ENCODE measurements at places on chromosomes 7 and 10.
A peak's percentile ranks its signal among the peaks of the same experiment; 100 is the strongest.

GRCh38 chr10:114571316-114571999 lies 86.6 kb downstream of the ABLIM1 start:
- no peak for DNase-seq

DNA sequence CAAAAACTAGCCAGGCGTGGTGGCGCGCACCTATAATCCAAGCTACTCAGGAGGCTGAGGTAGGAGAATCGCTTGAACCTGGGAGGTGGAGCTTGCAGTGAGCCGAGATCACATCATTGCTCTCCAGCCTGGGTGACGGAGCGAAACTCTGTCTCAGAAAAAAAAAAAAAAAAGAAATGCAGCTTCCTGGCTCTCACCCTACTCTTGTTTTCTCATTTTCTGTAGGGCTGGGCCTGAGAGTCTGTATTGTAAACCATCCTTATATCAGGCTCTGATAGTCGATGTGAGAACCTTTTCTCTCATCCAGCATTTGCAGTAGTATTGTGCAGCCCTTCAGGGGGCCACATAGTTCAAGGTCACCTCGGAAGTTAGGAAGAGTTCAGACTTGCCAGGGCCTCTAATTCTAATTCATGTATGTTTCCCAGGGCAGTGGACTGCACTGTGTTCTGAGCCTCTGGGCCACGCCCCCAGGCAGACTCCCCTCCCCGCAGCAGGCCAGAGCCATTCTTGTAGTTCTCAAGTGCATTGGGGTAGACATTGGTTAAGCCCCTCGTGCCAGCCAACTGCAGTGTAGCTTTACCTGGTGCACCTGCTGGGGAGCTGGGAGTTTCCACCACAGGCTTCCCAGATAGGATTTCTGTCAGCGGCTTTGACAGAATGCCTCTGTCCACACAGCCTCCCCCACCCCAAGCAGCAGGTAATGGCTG lies 38.3 kb upstream of the PDCD4 start:
- no peak for DNase-seq

- no peak for DNase-seq
These were observed 52.6 kb upstream of the SMNDC1 start for GRCh38 chr10:110357252-110357780.

DNA sequence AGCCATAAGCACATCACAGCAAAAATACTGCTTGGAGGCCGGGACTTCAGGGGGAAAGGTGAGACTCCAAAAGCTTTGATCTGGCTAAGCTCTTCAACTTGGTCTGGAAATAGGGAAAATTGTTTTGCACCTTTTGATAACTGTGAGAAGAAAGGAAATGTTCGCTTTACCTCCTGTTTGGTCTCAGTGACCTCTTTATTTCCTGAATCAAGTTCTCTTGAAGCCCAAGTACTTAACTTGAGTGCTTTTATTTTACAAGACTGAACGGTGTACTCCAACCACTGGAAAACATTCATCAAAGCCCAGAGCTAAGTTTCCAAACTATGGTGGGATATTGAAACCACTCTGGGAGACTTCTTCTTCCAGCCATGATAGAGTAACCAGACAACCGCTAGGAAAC lies 5.3 kb downstream of the C10orf90 start:
- no peak for DNase-seq

GRCh38 chr7:17674943-17675608 lies 265.2 kb downstream of the SNX13 start:
- DNase-seq: no peak

GRCh38 chr10:120039826-120040225 lies 147.3 kb downstream of the SEC23IP start:
- no peak for DNase-seq

GRCh38 chr7:44634839-44635591 lies 28.6 kb downstream of the OGDH start:
- no peak for DNase-seq

GRCh38 chr10:62853710-62854109 lies 37.5 kb upstream of the EGR2 start:
- no peak for DNase-seq

GRCh38 chr7:90250601-90251303 lies 5.8 kb downstream of the CFAP69 start:
- DNase-seq: no peak

DNA sequence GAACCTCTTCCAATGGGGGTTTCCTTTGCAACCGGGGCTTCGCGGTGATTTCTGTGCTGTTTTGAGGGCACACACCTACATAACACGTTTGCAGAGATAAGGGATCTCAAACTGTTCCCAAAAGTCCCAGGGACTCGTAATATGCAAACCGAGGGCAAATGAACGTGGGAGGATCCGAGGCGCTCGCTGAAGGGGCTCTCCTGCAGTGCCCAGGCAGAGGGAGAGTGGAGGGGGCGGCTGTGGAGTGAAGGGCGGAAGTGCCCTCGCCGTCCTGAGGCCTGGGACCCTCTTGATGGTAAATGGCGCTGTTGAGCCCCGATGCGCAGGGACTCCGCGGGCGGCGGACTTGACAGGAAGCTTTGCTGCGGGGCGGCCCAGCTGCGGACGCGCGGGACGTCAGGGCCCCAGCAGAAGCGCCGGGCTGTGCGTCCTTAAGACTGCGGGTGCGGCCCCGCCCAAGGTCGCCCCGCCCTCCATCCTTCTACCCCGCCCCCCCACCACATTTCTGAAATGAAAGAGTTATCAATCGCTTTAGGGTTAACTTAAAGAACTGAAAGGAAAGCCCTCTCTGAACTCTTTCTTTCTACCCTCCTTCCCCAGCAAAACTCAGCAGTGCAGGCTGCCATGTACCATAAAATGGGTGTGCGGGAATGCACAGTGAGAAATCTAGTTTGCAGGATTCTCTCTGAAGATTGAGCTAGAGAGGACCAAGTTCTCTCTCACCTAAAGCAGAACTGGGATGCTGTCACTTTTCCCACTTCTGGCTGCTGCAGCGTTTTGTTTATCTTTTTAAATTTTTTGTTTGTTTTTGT lies 151.8 kb upstream of the YAE1 start:
- DNase-seq: no peak

DNA sequence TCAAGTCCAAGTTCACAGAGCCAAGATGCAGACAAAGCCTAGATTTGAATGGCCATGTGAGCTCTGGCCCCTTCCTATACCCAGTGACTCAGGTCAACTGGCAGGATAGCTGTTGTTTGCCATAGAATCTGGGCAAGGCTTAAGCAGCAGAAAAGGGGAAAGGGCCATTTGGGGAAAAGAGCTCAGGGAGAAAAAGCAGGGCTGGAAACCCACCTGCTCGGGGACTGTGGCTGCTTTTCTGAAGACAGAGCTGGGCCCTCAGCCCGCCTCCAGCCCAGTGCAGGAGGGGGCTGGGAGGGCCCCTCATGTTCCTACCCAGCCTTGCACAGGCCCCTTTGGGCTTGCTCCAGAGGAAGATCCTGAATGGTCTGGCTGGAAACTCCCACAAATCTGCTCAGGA lies 32.6 kb upstream of the HABP2 start:
- no peak for DNase-seq

GRCh38 chr10:77633376-77633775 lies 4.2 kb downstream of the KCNMA1 start:
- DNase-seq: no peak

DNA sequence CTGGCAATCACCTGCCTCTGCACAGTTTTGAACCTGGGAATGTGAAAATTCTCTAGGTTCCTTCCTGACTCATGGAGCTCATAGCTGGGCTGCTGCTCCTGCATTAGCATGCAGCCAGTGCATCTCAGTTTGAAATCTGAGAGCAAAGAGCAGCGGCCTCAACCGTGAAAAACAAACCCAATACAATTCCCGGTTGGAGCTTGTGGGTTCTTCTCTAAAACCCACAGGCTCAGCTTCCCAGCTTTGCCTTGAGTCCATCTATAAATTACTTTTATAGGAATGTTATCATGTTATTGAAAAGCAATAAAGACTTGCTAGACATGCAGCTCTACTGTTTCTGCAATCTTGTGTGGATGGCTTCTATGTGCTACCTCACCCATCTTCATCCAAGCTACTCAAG lies 191.7 kb downstream of the CXCL12 start:
- DNase-seq: no peak

- DNase-seq: no peak
These were observed 261.8 kb downstream of the PHF14 start for GRCh38 chr7:11235491-11235890.

DNA sequence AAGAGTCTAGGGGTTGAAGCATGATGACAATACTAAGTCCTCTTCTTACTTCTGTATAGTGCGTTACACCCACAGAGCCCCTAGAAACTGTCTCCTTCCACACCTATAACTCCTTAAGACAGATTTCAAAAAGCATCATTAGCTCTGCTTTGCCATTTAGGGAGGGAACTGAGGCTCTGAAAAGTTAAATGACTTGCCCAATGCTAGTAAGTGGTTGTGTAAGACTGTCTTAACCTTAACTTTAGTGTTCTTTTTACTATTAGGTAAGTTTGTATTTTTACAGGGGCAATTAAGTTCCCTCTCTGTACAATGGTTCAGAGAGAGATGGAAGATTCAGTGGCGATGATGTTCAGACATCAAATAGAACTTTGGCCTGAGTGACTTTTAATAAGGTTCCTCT lies 72.7 kb upstream of the ASAH2 start:
- no peak for DNase-seq

- peak; percentile 15 for DNase-seq
These were observed 10.6 kb upstream of the TSPAN14 start for GRCh38 chr10:80443531-80443974.

DNA sequence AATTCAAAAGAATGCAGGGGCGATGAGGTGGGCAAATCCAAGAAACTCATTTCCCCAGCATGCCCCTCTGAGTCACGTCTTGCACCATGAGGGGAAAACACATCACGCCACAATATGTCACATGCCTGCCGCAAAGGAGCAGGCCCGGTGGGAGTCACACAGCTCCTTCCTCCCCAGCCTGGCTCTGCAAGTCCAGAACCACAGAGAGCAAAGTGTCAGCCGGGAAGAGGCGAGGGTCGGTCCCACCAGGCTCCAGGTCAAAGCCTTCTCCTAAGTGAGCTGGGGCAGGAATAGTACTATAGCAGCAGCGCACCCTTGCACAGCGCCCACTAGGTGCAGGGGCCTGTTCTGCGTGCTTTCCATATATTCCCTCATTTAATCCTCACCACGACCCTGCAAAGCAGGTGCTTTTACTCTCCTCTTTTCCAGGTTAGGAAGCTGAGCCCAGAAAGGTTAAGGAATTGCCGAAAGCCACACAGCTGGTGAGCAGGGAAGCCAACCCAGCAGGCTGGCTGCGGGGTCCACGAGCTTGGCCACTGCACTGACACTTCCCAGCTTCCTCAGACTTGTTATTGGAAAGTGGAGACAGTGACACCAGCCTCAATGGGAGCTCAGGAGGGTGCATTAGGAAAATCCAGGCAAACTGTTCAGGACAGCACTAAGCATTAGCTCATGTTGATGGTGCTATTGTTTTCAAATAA lies 94.0 kb upstream of the ZMIZ1 start:
- peak; percentile 82 for DNase-seq

GRCh38 chr7:602341-603141 lies 82.9 kb upstream of the PDGFA start:
- no peak for DNase-seq

GRCh38 chr10:76667408-76668370 lies 969.9 kb downstream of the KCNMA1 start:
- no peak for DNase-seq

DNA sequence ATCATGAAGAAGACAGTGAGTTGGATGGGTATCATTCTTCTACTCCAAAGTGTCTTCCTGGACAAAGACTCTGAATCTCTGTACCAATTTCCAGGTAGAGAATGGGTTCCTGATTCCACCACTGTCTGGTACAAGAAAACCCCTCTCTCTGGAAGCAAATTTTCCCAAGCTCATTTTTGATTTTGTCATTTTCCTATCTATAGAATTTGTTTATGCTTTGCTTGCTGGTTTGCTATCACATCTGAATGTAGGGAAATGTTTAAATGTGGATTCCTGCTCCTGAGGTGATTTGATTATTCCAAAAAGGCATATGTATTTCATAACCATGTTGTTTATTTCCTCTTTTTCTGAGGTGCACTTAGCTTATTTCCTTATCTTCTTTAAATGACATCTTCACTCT lies at the start of gene TAS2R16:
Gene TAS2R16 (minus strand): TSS at position 101 of the 400 bp plus-strand sequence. CDS start 66 bp downstream, at position 35.
- no peak for DNase-seq

DNA sequence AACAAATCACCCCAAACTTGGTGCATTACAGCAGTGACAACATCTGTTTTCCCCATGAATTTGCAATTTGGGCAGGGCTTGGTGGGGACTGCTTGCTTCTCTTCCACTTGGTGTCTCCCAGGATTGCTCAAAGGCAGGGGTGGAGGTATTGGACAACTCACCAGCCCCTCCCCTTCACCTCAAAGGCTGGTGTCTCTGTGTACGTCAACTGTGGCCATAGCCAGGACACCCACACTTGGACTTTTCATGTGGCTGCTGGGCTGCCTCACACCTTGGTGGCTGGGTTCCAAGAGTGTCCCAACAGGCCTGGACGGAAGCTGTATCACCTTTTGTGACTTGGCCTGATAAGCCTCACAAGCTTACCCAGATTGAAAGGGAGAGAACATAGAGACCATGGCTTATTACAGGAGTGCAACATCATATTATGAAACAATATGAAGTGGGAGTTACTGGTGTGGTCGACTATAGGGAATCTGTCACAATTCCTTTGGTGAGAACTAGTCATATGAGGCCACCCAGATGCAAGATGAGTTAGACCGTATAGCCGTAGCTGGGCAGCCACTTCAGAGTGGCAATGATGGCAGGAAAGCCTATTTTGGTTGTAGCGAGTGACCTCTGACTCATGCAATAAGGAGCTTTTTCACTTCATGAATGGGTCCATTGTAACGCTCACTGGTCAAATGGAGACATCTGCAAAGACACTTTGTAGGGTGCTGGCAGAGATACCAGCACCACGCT lies 187.6 kb upstream of the ITGB1 start:
- no peak for DNase-seq

- DNase-seq: no peak
These were observed 208.1 kb downstream of the SORCS1 start for GRCh38 chr10:106956216-106956915.

- DNase-seq: no peak
These were observed 150.2 kb upstream of the EEPD1 start for GRCh38 chr7:36002900-36003299.

DNA sequence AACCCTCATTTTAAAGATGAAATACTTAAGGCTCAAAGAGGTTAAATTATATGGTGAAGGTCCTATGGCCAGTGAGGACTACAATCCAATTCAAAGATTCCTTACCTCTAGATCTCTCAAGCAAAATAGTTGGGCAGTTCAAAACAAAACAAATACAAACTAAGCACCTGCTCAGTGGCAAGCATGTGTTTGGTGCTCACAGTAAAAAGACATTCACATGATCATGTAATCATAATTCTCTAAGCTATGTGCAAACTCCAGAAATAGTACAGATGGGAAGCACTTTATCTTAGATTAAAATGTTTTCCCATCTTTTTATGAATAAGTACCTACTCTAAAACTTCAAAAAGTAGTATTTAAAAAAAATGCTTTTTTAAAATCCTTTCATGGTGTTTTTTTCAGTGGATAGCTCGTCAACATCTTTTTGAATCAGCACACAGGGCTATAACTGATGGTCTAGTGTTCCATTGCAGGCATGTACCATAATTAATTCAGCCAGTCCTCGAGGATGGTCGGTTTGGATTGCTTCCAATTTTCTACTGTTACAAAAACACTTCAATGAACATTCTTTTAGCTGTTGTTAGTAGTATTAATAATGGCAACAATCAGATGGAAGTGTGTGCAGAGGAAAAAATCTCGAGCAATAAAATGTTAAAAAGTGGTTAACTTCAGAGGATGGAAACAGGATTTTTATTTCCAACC lies 58.4 kb downstream of the CHCHD3 start:
- DNase-seq: no peak
